ENCODE measurements at places on chromosomes 2 and 18.

DNA sequence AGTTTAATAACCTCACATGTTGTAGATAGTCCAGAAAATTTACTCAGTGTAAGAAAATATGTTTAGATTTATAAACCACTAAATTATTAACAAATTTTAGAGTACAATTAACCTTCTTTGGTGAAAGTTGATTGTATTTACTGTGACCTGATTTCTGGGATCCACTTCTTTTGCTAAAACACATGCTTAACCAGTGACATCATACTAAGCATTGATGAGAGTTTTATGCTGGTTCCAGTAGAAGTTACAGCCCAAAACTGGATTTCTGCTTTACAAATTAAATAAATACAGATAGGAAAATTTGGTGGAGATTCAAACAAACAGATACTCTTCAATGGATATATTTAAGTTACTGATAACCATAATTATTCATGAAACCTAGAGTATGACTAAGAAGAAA, 40.9 kb downstream of the RBBP8 start:
- DNase-seq, result no peak

GRCh38 chr18:57900906-57901435, 97.9 kb upstream of the ATP8B1 start:
- no peak for DNase-seq

DNA sequence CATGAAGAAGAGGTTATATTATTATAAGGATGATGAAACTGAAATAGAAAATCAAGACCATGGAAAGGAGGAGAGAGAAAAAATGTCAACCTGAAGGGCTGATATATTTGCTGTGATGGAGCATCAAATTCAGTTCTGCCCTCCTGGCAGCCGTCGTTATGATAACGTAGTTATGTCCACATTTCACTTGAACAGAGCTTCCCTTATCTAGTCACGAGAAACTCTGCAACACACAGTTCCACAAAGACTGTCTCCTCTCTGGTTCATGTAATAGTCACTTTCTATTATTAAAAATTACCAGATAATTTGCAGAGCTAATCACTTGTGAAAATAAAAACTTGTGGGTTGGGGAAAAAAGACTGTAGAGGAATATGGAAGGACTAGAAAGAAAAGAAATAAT, 19.5 kb upstream of the RBMS1 start:
- DNase-seq, result no peak

DNA sequence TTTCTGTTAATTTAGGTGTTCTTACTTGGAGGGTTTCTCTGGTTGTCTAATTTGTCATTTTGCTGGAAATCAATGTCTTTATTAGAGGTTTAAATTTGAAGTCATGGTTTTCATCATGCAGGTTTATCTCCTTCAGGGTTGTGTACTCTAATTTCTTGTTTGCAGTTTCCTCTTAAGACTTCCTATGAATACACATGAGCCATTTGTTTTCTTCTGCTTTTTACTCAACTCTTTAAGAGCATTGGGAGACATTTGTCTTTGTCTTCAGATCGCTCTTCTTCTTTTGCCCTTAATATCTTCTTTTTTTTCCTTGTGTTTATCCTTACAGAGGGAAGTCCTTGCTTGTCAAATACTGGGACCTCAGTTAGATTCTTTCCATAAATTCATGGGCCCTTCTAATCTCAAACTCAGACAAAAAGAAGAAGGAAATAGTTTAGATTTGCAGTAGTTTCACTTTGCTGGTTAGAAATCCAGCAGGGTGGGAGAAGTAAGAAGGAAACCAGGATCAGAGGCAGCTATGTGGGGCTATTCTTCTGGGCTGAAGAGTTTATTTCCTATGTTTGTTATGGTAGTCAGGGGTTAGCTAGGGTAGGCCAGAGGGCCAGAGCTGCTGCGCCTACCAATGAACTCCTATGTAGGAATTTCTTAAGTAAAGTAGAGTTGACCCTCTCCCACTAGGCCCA, 176.6 kb downstream of the DYSF start:
- no peak for DNase-seq

GRCh38 chr18:39500306-39500705, 1934.7 kb upstream of the CELF4 start:
- DNase-seq, result no peak

GRCh38 chr2:238031751-238032150, 29.1 kb upstream of the SCLY start:
- DNase-seq, result no peak

GRCh38 chr2:222745836-222746559, 74.5 kb downstream of the MOGAT1 start:
- no peak for DNase-seq

GRCh38 chr2:186543561-186544131, 46.2 kb upstream of the ITGAV start:
- DNase-seq, result no peak

DNA sequence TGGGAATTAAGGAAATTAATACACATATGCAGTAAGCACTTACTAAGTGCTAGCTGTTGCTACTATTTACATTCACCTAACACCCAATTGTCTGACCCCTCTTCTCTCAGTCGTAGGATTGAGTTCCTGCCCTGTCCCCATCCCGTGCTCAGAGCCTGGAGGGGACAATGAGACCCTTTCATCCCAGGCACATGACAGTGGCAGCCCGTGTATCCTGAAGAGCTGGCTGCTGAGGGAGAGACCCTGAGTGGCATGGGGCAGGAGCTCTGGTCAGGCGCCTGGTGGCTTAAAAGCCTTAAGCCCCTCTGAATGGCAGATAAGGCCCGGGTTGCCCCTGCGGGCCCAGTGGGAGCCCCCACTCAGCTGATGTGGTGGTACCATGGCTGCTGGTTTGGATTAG, 99.0 kb downstream of the DYSF start:
- no peak for DNase-seq

DNA sequence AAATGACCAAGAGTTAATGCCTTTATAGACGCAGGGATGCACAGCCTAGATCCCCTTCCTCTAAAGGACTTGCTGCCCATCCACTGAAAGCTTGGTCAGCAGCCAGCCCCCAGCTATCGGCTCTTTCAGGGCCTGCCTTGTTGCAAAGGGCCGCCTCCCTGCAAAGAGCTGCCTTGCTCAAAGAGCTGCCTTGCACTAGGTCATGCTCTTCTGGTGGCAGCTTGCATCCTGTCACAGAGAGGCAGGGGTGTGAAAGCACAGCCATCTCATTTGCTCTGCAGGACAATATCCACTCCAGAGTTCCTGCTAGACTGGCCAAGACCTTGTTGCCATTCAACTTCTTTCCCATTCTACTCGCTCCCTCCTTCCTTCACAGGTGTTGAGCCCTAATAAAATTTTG, 137.1 kb downstream of the MCFD2 start:
- DNase-seq, result no peak

- DNase-seq, result no peak
These were observed 42.7 kb downstream of the CYP26B1 start for GRCh38 chr2:72104821-72105588.

- DNase-seq, result no peak
These were observed 15.9 kb downstream of the POLI start for GRCh38 chr18:54284981-54285785.

- no peak for DNase-seq
These were observed 672.7 kb downstream of the ZEB2 start for GRCh38 chr2:143847257-143847656.

- no peak for DNase-seq
These were observed 170.3 kb upstream of the NXPH2 start for GRCh38 chr2:138950486-138950885.

Measured in NCI-H1930 (cell line).